ENCODE measurements at places on chromosomes 7 and 10. TPM values are rescaled to one million over a fixed set of nuclear protein-coding genes. Genes with fewer than 3 reads are reported as not detected.
A peak's percentile ranks its signal among the peaks of the same experiment; 100 is the strongest.

DNA sequence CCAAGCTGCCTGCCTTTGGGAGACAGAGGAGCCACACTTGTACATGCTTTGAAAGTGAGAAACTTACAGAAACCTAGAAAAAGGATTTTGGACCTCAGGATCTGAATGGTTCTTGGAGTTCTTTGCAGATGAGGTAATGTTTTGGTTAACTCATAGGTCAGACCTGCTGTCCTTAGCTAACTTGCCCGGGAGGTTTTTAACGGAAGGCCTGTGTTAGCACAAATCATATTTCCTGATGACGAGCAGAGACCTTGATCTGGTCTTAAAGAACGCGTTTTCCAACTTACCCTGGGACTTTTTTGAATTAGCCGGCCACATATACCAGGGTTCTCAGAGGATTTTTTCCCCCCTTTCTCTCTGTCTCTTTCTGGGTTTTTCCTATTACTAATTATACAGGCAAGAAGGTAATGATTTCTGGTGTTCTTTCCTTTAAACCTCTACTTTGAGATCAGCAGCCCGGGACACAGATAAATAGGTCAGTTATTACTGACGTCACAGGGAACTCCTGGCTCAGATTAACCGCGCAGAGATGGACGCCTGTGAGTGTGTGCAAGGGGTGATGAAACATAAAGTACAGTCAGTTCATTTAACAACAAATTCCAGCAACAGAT, 101.7 kb upstream of the KLF6 start:
- peak; percentile 92 for DNase-seq

GRCh38 chr7:66181845-66182244, 23.3 kb upstream of the TPST1 start:
- no peak for DNase-seq

LOXL4 gene
- not detected for polyA plus RNA-seq

DNA sequence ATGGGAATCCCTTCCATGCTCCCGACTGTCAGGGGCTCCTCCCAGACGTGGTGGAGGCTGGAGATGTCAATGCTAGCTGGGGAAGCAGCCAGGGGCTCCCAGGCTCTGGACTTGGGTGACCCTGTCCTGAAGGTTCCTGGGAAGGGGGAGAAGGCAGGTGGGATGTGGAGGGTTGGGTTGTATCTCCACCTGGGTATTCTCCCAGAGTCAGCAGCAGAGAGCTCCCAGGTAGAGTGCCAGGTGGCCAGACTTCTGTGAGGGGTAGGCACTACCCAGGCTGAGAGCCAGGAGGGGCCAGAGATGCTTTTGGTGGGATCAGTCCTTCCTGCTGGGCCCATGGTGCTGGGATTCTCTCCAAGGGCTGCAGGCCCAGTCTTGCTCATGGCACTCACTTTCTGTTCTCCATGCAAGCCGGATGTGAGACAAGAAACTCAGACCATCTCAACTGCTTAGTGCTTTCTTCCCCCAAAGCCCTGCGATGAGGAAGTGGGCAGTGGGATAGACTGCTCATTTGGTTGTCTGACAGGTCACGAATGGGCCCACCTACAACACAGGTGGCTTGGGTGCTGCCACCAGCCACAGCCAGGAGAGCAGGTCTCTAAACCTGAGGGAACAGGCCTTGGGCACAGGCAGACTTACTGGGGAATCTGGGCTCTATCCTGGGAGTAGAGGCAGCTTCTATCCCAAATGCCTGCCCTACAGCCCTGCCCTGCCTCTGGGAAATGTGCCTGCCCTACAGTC, 52.5 kb upstream of the CAMK2B start:
- peak; percentile 63 for DNase-seq

SPDYE9 gene
- not detected for polyA plus RNA-seq
